ENCODE measurements at places on chromosomes 1 and 21.

DNA sequence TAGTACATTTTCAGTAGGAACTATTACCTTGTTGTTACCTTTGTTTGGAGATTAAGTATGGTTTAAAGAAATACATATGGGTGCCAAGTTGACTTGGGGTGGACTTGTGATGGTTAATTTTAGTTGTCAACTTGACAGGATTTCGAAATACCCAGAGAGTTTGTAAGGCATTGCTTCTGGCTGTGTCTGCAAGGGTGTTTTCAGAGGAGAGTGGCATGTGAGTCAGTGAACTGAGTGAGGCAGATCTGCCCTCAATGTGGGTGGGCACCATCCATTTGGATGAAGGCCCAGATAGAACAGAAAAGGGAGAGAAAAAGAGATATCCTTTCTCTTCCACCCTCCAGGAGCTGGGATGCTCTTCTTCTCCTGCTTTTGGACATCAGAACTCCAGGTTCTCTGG is 315.5 kb downstream of the GPATCH2 start:
- no peak for DNase-seq

GRCh38 chr21:28683982-28684752 is 308.5 kb downstream of the LTN1 start:
- no peak for DNase-seq

GRCh38 chr1:57124768-57125446 is 159.1 kb upstream of the C8B start:
- no peak for DNase-seq

DNA sequence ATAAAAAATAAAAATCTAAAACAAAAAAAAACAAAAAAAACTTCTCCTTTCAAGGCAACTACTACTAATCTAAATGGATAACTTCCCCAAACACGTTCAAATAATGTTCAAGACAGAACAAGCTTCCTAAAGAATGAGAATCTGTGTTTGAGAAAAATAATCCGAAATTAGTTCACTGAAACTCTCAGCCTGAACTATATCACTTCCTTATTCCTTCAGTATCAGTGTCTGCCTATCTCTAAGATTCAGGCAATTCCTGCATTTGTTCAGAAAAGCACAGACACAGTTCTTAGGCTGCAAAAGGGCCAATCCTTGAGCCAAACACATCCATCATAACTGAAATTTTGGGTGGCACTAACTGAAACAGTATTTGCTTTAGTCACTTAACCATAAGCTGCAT is 22.4 kb downstream of the DSTYK start:
- DNase-seq: no peak

- DNase-seq: no peak
These were observed at the start of gene GJC2 for GRCh38 chr1:228149406-228150119. TSS of gene GJC2 (plus strand) at chr1:228149930. CDS start at chr1:228157759, 7,829 bp downstream.

DNA sequence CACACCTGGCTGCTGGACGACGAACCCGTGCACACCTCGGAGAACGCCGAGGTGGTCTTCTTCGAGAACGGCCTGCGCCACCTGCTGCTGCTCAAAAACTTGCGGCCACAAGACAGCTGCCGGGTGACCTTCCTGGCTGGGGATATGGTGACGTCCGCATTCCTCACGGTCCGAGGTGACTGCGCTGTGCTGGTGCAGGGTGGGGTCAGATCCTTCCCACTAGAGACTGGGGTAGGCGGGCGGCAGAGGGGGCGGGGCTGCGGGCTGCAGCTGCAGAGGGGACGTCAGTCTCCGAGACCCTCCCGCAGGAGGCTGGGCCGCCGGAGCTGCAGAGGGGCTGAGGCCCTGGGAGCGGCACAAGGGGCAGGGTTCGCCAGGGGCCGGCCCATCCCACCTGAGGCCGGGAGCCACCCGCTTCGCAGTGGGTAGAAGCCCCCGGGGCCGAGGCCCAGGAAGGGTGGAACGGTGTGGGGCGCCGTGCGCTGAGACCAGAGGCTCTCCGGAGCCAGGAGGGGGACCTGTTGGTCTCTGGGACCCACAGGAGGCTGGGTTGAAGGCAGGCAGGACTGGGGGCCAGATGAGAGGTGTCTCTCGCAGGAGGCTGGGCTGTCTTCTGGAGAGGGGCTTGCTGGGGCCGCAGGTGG is 90.6 kb downstream of the TRIM11 start:
- DNase-seq: no peak

GRCh38 chr1:23576338-23577055 is 17.2 kb upstream of the ID3 start:
- no peak for DNase-seq

DNA sequence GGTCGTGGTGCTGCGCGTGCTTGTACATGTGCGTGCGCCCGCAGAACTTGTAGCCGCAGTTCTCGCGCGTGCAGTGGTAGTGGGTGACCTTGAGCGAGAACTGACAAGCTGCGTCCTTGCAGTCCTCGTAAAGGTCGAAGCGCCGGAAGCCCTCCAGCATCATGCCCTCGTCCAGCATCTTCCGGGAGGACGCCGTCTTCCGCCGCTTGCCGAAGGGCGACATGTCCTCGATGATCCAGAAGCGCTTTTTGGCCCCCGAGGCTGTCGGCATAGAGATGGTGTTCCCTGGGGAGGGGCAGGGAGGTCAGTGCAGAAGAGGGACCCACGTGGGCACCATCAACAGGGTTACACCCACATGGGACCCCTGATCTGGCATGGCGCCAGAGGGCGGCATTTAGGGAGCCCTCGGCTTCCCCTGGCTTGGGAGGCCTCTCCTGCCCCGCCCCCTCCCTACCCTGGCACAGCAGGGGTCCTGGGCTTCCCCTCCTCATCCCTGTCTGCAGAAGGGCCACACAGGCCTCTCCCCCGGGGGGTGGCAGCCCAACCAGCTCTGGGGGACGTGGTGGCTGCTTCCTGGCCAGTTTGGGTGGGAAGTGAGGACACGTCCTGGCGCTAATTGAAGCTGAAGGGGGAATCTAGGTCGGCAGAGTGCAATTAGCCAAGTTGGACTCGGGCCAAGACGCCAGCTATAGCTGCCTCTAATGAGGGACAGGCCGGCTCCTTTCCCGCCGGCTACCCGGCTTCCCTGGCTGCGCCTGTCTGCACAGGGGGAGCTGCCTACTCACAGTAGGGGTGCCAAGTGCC is 156.5 kb downstream of the CASZ1 start:
- DNase-seq: no peak

- no peak for DNase-seq
These were observed 38.7 kb downstream of the GNPAT start for GRCh38 chr1:231279683-231280082.

DNA sequence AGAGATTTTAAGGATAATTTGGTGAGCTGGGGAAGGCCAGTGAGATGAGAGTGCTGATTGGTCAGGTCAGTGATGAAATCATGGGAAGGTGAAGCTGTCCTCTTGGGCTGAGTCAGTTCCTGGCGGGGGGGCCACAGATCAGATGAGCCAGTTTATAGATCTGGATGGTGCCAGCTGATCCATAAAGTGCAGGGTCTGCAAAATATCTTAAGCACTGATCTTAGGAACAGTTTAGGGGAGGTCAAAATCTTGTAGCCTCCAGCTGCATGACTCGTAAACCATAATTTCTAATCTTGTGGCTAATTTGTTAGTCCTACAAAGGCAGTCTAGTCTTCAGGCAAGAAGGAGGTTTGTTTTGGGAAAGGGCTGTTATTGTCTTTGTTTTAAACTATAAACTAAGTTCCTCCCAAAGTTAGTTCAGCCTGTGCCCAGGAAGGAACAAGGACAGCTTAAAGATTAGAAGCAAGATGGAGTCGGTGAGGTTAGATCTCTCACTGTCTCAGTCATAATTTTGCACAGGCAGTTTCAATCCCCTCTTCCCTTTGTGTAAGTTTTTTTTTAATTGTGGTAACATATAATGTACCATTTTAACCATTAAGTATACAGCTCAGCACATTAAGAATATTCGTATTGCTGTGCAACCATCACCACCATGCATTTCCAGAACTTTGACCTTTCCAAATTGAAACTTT is 39.4 kb downstream of the PTAFR start:
- DNase-seq: no peak

GRCh38 chr1:43949678-43950077 is 2.9 kb downstream of the IPO13 start:
- DNase-seq: no peak

DNA sequence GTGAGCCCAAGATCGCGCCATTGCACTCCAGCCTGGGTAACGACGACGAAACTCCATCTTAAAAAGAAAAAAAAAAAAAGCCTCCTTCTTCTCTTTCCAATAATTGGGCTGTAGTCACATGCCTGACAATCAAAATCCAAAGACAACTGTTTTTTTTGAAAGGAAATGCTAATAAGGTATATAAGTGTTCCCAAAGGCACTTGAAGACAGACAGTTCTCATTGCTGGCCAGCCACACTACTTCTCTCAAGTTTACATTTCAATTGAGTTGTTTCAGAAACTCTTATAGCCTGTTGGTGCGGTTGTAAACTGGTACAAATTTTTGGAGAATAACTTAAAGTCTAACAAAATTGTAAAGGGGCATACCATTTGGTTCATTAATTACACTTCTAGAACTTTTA is 23.3 kb downstream of the GATAD2B start:
- DNase-seq: no peak

DNA sequence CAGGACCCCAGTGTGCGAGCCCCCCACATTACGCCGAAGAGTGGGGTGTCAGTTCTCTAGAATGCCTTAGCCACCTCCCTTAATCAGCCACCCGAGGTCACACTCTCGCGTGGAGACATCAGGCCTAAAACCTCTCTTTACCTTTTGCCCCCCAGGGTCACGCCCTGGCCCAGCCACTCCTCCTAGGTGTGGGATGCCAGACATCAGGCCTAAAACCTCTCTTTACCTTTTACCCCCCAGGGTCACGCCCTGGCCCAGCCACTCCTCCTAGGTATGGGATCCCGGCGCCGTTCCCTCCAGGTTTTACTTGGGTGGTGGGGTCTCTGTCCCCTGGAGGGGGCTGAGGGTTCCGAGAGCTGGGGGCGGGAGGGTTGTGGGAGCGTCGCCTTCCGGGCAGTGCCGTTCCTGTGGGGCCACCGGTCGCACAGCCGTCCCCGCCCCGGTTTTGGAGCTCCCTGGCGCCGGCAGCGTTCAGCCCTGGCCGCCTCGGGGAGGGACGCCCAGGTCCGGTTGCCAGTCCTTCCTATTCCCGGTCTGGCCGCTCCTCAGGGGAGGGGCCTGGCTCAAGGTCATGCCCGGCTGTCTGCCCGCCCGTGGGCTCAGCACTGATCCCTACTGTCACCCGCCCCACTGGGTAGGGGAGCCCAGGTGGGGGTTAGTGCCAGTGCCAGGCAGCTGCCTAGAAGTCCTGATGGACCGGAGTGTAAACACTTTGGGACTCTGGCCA is 882 bp downstream of the VPS13D start:
- DNase-seq: peak; percentile 63

Data from activated CD8-positive, alpha-beta memory T cell treated with anti-CD3 and anti-CD28 coated beads for 24 hours (primary cell).